T-helper 9 cell (primary cell): ENCODE measurements at places on chromosomes 5 and 9.
A peak's percentile ranks its signal among the peaks of the same experiment; 100 is the strongest.

GRCh38 chr5:2575292-2575691 lies 176.2 kb downstream of the IRX2 start:
- DNase-seq: no peak

DNA sequence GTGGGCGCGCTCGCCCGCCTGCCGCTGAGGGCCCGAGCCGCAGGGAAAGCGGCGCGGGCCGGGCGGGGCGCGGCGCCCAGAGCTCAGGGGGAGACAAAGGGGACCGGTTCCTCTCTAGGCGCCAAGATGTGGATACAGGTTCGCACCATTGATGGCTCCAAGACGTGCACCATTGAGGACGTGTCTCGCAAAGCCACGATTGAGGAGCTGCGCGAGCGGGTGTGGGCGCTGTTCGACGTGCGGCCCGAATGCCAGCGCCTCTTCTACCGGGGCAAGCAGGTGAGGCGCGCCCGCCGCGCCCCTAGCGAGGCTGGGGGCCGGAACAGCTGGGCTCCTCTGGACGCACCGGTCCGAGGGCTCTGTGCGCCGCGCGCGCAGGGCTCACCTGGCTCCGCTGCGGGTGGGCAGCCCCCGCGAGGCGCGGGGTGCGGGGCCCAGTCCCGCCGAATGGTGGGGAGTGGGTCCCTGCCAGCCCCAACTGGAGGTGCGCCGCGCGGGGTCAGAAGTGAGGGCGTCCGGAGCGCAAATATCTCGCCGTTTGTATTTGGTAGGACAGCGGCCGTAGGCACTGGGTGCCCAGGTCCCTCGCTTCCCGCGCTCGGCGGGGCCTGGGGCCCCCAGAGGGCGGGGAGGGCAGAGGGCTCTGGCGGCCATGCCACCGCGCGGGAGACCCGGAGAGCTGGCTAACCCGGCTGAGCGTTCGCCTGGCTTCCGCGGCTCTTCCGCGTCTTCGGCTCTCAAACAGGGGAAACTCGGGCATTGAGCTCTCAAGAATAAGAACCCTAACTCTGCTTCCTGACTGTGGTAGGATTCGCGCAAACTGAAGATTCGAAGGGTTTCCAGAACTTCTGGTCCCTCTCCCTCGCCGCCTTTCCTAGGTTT lies 607 bp downstream of the UHRF2 start:
- peak; percentile 21 for DNase-seq

GRCh38 chr9:84940294-84940693 lies 270.8 kb downstream of the NTRK2 start:
- no peak for DNase-seq

DNA sequence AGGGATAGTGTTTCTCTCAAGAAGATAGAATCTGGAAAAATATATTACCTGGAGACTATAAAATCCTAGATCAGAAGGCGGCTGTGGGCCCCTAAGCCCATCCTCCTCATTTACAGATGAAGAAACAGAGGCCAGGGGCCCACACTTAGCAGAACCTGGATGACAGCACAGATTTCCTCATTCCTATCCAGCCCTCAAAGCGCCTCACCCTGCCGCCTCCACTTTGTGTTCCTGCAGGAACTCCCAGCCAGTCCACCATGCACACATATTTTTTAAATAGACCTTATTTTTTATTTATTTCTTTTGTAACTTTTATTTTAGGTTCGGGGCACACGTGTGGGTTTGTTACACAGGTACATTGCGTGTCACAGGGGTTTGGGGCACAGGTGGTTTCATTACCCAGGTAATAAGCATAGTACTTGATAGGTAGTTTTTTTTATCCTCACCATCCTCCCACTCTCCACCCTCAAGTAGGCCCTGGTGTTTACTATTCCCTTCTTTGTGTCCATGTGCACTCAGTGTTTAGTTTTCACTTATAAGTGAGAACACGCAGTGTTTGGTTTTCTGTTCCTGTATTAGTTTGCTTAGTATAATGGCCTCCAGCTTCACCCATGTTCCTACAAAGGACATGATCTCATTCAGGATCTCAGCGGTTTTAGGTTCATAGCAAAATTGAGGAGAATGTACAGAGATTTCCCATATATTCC lies 85.5 kb upstream of the MAP1B start:
- no peak for DNase-seq

- no peak for DNase-seq
Measured at GRCh38 chr5:110159202-110159601, 469.5 kb downstream of the MAN2A1 start.

GRCh38 chr5:179577286-179577960 lies 27.1 kb downstream of the RUFY1 start:
- DNase-seq: no peak

GRCh38 chr9:99594056-99594780 lies 227.5 kb upstream of the NR4A3 start:
- no peak for DNase-seq

DNA sequence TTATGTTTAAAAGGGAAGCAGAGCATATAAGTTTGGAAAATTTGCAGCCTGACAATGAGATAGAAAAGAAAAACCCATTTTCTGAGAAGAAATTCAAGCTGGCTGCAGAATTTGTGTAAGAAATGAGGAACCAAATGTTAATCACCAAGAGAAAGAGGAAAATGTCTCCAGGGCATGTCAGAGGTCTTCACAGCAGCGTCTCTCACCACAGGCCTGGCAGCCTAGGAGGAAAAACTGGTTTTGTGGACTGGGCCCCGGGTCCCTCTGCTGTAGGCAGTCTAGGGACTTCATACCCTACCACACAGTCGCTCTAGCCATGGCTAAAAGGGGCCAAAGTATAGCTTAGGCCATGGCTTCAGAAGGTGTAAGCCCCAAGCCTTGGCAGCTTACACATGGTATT lies 32.1 kb upstream of the HSD17B4 start:
- no peak for DNase-seq

DNA sequence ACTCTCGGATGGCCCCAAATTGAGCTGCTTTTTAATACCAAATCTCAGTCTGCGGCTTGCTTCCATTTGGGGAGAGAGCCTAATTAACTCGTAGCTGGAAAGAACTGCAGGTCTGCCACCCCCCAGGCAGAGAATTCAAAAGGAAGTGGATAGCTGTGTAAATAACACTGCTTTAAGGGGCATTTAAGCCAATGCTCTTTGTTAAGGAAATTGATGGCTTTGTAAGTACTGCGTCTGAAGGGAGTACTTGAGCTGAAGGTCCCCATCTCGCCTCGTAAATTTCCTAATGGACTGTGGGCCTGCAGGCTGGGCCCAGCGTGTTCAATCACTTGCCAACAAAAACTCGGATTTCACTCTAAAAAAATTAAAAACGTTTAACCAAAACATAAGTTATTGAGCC lies 132.7 kb downstream of the PAPPA start:
- no peak for DNase-seq

DNA sequence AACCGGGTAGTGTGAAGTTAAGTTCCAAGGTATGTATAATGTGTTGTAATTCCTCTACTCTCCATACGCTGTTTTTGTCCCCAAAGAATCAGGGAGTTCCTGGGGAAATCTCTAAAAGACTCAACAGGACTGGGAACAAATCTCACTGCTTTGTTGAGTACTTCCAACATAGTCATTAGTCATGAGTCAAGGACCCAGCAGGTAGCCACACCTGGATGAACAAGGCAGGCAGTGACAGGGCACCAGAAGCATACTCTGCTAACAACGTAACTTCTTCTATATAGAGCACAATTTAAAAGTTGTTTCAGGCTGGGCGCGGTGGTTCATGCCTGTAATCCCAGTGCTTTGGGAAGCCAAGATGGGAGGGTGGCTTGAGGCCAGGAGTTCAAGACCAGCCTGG lies 126.8 kb downstream of the SLC1A3 start:
- no peak for DNase-seq

DNA sequence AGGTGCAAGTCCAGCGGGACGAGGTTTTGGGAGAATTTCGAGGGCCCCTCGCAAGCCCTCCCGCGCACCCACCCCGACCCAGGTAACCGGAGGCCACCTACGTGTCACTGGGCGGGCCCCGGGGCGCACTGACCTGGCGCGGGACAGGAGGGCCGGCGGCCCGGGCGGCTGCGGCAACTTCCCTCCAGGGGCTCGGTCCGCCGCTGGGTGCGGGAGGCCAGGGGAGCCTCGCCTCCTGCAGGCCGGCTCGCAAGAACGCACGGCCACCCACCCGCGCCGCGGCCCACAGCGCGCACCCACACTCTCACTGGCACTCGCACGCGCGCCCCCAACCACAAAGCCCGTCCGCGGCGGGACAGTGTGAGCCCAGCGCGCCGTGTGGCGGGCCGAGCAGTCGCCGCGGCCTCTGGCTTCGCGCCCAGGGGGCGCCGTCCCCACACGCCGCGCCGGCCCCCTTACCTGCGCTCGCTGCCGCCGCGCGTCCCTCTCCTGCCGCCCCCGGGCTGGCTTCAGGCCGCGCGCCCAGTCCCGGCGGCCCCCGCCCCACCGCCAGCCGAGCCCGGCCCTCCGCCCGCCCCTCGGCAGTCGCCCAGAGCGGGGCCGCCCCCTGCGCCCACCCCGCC lies 451 bp downstream of the LPAR1 start:
- DNase-seq: no peak

DNA sequence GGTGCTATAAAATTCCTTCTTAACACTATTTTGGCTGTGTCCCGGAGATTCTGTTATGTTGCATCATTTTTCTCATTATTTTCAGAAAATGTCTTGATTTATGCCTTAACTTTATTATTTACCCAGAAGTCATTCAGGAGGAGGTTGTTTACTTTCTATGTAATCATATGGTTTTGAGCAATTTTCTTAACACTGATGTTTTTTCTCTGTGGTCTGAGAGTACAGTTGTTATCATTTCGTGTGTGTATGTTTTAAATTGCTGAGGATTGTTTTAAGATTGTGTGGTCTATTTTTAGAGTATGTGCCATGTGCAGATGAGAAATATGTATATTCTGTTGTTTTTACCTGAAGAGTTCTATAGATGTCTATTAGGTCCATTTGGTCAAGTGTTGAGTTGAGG lies 498.1 kb upstream of the ZNF608 start:
- DNase-seq: no peak

GRCh38 chr9:130227833-130228232 lies 37.7 kb upstream of the HMCN2 start:
- no peak for DNase-seq
